ENCODE measurements at places on chromosomes 1 and 21.

GRCh38 chr1:109621379-109622136, 1.9 kb downstream of the AMPD2 start:
- no peak for DNase-seq

GRCh38 chr1:219247441-219247840, 73.8 kb downstream of the LYPLAL1 start:
- no peak for DNase-seq

DNA sequence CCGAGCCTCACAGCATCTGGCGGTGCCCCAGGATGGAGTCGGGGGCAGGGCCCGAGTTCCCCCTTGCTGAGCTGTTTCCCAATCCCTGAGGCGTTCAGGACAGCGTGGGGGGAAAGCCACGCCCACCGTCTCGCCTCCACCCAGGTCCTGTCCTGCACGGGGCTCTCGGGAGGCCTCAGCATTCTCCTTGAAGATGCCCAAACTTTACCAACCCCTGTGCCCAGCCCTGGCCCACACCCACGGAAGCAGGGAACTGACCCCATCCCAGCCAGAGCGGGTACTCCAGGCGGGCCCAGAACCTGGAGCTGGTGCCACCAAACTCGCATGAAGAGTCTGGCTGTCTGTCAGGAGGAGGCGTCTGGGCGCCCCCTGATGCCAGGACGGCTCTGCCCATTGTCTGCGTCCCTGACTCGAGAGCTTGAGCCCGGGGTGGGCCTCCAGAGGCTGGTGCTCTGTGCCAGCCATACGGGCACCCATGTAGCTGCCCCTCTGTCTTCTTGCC, 35.3 kb upstream of the POFUT2 start:
- DNase-seq: no peak

DNA sequence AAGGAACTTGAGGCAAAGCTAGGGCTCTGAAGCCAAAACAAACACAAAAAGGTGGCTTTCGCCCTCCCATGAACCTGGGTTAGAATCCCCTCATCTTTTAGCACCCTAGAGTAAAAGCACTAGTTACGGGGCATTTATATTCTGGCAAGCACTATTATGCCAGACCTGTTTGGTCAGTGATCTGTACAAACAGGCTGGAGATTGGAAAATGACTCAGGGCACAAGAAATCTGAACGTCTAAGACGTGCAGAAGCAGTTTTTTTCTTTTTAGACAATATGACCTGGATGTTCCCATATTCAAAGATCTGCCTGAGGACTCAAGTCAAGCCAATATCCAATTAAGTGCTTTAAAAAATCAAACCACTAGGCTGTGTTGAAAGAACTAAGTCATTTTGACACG, 3.0 kb downstream of the ZNF436 start:
- no peak for DNase-seq

DNA sequence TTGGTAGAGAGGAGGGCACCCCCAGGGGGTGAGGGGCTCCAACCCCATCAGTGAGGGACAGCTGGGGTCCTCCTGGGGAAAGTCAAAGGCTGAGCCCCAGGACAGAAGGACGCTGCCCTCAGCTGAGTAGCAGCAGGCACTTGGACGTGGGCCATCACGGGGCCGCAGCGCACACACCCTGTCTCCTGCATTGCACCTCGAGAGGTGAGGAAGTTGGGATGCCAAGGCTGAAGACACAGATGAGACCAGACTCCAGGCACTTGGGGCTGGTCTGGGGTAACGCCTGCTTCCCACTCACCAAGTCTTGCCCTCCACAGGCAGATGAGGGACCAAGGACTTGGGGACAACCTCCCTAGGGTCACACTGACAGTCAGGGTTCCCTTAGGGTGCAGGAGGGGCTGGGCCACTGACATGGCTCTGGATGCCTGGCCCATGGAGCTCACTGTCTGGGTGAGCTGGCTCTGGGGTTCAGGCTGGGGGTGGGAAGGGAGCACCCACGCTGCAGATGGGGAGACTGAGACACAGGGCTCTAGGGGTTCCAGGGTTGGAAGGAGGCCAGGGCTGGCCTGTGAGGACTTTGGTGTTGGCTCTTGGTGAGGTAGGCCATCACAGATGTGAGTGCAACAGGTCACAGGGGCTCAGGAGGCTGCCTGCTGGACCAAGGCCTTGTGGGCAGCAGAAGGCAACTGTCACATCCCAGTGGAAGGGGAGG, 16.6 kb upstream of the ZNF678 start:
- no peak for DNase-seq

DNA sequence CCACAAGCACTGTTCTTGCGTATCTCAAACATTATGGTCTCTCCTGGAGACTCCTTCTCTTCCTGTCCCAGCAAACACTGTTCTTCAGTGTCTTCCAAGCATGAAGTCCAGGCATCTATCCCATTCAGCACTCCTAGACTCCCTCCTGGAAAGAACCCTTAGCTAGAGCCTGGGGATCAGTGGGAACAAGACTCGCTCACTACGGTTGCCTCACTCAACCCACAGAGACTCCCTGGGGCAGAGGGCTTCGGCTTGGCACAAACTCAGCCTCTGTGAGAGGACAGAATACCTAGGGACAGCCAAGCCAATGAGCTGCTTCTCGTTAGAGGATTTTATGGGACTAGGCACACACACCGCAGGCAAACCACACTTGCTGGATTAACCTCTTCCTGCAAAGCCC, 86.5 kb upstream of the IPO9 start:
- no peak for DNase-seq

GRCh38 chr1:206480211-206480610, 9.9 kb downstream of the IKBKE start:
- no peak for DNase-seq

DNA sequence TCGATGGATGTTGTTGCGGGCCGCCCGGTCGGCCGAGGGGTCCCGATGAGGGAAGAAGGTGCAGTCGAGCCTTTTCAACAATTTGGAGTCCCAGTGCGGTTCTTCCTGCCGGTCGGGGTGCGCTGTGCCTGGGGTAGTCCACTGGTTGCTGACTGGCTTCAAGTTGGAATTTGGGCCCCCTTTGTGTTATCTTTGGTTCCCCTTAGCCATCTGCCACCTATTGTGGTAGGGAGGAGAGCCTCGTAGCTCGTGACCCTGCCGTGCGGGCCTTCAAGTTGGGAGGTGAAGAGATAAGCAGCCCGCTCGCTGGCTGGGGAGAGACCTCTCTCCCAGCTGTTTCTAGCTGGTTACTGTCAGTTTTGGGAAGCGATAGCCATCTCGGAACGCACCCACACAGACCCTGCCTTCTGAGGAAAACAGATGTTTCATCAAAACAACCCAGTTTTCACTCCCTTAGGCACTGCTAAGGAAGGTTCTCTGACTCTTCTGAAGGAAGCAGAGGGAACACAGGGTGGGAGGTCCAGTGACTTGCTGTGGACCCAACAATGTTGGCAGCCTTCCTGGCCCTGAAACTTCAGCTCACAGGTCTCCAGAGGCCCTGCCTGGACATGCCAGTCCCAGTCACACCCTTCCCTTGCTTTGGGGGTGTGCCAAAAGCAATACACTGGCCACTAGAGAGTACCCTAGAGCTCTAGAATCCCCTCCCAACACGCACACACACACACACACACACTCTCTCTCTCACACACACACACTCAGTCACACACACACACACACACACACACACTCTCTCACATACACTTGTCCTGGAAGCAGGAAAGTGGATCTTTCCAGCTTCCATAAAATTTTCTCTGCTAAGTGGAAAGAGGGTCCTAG, 1.0 kb downstream of the BTG2 start:
- DNase-seq: no peak

GRCh38 chr21:16536643-16537434, 807.1 kb downstream of the USP25 start:
- no peak for DNase-seq

- no peak for DNase-seq
Measured at GRCh38 chr21:42448686-42449085, 45.0 kb downstream of the UBASH3A start.

DNA sequence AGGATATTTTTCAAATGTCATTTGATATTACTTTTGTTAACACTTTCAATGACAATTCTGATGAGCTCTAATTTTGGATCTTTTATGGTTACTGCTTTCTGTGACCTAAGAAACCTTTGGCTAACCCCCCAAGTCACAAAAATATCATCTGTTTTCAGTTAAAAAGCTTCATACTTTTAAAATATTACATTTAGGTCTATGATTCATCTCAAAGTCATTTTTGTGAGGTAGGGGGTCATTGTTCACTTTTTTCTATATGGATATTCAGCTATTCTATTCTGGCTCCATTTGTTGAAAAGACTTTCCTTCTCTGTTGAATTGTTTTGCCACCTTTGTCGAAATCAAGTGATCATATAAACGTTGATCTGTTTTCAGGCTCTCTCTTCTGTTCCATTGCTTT, 44.8 kb downstream of the UCHL5 start:
- DNase-seq: no peak

- no peak for DNase-seq
Measured at GRCh38 chr1:245859493-245860114, 647.5 kb downstream of the SMYD3 start.

DNA sequence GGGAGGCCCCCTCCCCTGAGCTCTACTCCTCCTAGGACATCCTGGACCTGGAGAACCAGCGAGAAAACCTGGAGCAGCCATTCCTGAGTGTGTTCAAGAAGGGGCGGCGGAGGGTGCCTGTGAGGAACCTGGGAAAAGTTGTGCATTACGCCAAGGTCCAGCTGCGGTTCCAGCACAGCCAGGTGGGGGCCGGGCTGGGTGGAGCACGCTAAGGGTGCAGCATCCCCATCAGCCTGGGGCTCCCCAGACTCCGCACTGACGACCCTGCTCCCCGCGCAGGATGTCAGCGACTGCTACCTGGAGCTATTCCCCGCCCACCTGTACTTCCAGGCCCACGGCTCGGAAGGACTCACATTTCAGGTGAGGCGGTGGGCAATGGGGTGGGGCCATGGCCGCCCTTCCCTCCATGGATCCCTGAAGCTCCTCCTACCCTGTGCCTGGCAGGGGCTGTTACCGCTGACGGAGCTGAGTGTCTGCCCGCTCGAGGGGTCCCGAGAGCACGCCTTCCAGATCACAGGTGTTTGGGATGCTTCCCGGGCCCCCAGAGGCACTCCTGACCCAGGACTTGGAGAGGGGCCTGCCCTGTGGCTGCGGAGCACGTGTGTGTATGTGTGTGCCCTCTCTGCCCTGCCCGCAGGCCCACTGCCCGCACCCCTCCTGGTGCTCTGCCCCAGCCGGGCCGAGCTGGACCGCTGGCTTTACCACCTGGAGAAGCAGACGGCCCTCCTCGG, 4.1 kb downstream of the PLEKHN1 start:
- no peak for DNase-seq

DNA sequence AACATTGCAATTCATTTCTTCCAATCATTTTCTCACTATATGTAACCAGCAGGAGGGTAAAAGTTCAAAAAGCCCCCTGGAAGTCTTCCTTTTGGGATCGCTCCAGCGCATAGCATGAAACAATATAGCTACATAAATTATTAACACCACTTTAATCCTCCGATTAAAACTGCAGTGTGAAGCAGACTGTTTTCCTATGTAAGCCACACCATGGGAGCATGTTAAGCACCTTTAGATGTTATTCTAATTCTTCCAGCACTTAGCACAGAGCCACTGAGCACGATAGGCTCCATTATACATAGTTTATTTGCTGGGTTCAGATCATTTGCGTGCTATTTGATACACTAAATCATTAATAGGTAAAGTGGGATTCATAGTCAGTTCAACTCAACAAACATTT, 18.4 kb upstream of the GADD45A start:
- DNase-seq: no peak

DNA sequence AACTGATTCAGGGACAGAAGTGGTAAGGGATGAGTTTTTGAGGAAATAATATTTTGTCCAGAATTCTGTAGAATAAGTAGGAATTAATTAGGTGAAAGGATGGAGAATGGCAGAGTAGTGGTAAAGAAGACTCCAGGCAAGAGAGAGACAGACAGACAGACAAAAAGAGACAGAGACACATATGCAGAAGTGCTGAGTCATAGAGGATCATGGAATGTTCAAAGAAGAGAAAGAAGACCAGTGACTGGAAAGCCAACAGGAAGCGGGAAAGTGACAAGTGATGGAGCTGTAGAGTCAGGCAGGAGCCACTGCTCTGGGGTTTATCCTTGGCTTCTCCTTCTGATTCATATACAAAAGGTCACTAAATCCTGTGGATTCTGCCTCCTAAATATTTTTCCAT, 85.9 kb downstream of the UROD start:
- no peak for DNase-seq

DNA sequence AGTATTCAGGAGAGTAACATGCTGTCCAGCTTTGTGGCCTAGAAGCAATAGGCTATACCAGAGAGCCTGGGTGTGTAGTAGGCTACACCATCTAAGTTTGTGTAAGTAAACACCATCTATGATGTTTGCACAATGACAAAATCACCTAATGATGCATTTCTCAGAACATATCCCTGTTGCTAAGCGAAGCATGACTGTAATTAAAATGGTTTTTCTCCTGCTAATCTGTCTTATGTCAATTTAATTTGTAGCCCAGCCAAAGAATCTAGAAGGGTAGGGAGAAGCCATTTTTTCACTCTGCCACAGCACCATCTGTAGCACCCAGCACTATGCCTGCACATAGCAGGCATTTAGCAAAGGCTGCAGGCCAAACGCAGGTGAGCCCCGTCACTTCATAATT, 2.0 kb upstream of the TTC24 start:
- DNase-seq: no peak

- peak; percentile 26 for DNase-seq
Measured at GRCh38 chr1:3140437-3140836, 71.4 kb downstream of the PRDM16 start.

DNA sequence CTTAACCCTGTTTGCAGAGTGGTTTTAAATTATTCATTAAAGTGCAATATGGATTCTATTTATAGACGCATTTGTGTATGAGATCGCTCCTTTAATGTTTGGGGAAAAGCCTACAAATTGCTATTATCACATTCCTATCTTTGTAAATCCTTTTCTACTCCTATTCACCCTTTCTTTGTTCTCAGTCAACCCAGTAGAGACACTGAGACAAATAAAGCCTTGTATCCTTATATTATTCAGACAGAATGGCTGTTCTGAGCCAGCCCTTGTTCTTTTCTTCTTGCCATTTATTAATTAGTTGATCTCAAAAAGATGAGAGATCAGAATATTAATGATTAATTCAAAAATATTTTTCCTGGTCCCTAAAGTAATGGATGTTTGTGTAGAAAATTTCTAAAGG, 8.4 kb downstream of the PCBP3 start:
- DNase-seq: no peak

- DNase-seq: peak; percentile 77
Measured at GRCh38 chr1:242523719-242524570, 552 bp downstream of the PLD5 start.

DNA sequence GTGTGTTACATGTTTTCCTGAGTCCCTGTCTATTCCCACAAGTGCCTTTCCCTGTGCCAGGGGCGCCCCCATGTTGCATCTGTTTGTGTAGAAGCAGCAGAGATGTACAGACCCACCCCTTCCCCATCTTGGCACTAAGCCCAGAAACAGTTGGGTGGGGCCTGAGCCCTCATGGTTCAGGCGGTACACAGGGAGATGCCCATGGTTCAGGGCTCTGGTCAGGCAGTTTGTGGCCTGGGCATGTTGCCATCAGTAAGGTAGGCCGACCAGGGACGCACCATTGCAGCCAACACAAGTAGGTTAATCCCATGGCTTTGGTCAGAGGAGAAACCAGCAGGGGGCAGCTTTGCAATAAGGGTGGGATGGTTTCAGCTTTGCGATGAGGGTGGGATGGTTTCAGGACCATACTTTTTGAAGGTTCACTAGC, 914 bp upstream of the ADGRB2 start:
- DNase-seq: peak; percentile 52

Data from HEK293T (cell line).